RKO (cell line): ENCODE measurements at places on chromosomes 3 and 15.

DNA sequence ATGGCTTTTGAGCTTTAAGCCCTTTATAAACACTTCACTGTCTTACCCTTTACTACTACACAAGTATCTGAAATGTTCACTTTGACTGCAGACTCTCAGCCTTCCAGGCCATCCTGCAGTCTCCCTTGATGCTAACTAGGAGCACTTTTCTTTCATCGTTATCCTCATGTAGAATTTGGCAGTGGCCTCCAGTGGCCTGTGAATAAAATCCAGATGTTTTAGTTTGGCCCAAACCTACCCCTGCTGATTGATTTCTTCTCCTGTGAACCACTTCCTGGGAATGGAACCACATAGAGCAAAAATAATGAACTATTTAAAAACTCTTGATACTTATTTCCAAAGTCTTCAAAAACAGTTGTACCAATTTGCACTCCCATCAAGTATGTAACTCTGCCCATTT lies 271.9 kb downstream of the FEZF2 start:
- DNase-seq: no peak

DNA sequence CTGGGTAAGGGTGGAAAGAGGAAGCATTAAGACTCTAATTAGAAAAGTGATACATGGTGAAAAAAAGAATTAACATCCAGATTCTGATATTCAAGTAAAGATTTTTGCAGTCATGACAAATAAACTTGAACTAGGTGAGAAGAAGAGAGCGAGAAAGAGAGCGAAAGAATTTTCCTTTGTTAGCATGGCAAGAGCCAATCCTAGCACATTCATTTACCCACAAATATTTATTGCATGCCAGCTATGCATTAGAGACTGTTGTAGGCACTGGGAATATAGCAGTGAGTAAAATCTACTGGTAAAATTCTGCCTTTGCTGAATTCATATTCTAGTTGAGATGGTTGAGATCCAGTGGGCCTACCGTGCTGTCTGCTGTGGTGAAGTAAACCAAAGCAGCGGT lies 177.9 kb upstream of the DPH6 start:
- no peak for DNase-seq

DNA sequence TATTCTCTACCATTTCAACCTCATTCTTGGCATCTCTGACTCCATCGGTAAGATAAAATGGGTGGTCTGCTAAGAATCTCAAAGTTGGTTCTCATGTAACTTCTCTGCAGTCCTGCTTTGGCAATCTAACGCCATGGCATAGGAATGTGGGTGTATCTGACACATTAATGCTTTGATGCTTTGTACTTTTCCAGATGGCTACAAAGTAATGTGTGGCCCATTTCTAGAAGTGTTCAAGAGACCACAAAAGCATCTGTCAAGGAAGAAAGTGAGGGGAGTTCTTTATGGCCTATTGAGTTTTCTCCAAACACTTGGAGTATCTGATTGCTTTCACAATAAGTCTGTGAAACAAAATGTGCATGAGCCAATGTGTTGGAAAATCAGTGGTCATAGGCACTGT lies 339.9 kb upstream of the TGFBR2 start:
- no peak for DNase-seq

GRCh38 chr3:20576228-20576627 lies 390.2 kb upstream of the SGO1 start:
- DNase-seq: no peak

GRCh38 chr3:9508781-9509180 lies 44.8 kb downstream of the LHFPL4 start:
- no peak for DNase-seq

DNA sequence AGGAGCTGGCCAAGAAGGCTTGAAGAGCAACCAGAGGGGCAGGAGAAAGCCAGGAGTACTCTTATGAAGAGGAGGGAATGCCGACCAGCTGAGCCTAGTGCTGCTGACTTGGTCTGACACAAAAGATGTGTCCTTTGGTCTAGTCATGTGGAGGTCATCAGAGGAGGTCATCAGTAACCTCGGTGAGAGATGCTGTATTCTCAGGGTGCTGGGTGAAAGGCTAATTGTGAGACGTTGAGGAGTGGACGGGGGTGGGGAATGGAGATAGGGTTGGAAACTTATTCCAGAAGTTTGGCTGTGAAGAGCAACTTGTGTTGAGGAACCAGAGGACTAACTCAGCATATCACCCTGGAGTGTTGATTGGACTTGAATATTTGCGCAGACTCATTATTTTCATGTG lies 5.5 kb downstream of the CRTC3 start:
- DNase-seq: no peak

DNA sequence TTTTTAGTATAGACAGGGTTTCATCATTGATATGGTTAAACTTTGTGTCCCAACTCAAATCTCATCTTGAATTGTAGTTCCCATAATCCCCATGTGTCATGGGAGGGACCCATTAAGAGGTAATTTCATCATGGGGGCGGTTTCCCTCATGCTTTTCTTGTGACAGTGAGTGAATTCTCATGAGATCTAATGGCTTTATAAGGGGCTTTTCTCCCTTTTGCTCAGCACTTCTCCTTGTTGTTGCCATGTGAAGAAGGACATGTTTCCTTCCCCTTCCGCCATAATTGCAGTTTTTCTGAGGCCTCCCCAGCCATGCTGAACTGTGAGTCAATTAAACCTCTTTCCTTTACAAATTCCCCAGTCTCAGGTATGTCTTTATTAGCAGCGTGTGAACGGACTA lies 20.2 kb upstream of the ZNF710 start:
- DNase-seq: no peak

DNA sequence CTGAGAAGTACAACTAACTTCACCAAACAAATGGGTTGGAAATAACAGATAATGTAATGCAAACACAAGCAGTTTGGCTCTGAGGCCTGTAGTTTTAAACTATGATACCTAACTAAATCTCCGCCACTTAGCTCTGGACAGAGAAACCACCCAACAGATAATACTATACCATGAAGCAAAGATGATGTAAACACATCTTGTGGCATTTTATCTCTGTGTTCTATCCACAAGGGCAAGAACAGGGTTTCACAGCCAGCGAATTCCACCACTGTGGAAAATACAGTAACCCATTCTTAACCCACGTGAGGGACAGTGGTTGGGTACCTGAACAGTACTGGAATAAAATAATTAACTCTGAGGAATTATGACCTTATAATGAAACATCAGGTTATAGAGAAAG lies 93.6 kb downstream of the P3H2 start:
- no peak for DNase-seq

DNA sequence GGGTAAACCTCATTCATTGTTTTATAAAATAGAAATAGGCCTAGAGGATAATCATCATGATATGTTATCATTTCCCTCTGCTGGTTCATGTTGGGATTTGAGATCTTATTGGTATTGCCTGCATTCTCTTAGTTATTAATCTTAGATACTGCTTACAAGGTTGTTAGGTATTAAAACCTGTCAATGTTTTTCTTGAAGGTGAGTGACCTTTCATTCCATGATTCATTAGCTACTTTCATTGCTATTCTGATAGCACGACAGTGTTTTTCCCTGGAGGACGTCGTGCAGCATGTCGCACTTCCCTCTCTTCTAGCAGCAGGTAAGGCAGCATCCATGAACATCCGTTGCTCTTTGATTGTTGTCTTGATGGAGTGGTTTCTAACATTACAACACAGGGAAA lies 17.1 kb downstream of the P2RY12 start:
- no peak for DNase-seq

- no peak for DNase-seq
Measured at GRCh38 chr15:75069301-75069925, 46.0 kb downstream of the PPCDC start.

- DNase-seq: no peak
Measured at GRCh38 chr3:152272771-152273242, 4.1 kb downstream of the MBNL1 start.

- no peak for DNase-seq
Measured at GRCh38 chr3:176087066-176087697, 1110.1 kb downstream of the TBL1XR1 start.

DNA sequence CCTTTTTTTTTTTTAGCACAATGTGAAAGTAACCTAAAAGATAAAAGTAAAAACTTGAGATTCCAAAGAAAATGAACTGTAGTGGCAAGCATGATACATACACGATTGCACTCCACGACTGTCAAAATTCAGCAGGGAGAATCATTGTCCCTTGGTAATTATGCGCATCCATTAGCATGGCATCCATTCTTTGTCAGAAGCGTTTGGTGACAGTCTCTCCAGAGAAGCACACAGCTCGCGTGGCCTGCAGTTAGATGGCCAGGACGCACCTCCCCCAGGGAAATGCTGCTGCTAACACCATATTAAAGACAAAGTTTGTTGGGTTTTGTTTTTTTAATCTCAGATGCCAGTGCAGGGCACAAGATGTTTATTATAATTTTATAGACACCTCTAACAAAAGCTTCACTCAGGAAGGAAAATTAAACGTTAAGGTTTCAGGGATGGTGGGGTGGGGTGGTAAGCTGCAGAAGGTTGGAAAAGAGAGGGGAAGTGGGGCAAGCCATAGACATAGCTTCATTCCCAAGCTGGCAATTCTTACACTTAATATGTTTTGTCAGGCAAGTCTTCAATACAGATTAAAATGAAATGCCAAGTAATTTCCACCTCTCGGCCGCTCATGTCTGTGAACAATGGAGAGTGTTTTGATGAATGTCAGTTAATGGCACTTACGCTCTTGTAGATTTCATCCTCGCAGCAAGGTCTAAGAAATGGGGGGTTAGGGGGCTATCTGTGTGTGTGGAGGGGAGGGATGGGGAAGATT lies 142.8 kb upstream of the TOPAZ1 start:
- DNase-seq: no peak

DNA sequence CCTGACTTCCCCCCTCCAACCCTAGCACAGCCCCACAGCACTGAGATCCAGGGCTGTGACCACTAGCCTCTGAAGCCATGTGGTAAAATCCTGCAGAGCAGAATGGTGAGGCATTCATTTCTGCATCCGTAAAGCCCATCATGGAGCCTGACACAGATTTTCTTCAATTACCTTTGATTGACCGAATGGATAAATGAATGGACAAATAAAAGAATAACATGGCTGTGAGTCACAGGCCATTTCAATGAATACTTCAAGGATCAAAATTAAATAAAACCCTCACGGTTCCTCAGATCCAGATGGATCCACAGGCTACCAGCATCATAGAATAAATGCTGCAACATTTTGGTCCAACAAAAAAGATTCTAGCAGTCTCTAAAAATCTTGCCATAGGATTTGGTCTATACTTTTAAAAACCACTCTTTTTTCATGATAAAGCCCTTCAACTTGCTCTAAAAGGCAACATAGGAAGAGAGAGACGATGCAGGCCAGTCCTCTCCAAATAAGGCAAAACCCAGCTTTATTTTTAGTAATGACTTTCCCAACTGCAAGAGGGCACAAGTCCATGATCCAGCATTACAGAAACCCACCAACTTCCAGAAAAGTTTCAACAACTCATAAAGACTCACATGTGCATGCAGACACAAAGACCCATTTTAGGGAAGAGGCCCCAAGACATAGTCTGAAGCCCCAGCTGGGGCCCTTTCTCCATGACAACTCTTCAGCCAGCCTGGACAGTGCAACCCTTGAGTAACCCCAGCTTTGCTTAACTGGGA lies 52.4 kb upstream of the MRPS22 start:
- no peak for DNase-seq

DNA sequence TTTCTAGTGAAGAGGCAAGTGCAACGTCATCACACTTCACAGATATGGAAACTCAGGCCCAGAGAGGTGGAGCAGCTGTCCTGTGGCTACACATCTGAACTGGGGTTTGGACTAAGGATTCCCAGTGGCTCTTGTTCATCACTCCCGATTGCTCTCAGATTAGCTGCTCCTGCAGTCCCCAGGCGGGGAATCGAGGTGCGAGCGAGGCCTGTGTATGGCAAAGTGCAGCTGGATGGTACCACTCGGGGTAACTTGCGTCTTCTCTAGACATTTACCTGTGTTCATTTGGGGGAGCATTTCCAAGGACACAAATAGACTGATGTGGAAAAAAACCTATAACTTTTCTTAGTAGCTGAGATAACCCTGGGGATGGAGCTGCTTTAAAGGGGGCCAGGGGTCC lies 45.9 kb upstream of the TRPM1 start:
- no peak for DNase-seq

DNA sequence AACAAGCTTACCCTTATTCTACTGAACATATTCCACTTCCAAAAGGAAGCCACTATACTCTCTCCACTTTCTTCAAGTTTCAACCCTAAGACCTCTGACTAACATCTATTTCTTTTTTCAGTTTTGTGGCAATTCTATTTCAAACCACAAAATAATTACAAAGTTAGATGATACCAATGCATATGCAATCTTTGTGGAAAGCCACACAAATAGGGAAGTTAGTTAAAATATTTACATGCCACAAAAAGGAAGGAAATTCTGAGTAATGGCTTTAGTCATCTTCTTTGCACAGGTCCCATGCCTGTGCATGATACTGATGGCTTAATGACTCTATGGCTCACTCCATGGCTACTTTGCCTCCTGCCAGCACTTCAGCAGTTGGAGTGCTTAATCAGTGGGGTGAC lies 57.0 kb upstream of the MCTP2 start:
- DNase-seq: peak; percentile 53

GRCh38 chr15:98390946-98391530 lies 257.3 kb upstream of the IGF1R start:
- no peak for DNase-seq

- DNase-seq: no peak
Measured at GRCh38 chr3:132654721-132655120, 4.9 kb downstream of the ACAD11 start.

- no peak for DNase-seq
Measured at GRCh38 chr3:31957106-31957505, 24.0 kb downstream of the OSBPL10 start.

DNA sequence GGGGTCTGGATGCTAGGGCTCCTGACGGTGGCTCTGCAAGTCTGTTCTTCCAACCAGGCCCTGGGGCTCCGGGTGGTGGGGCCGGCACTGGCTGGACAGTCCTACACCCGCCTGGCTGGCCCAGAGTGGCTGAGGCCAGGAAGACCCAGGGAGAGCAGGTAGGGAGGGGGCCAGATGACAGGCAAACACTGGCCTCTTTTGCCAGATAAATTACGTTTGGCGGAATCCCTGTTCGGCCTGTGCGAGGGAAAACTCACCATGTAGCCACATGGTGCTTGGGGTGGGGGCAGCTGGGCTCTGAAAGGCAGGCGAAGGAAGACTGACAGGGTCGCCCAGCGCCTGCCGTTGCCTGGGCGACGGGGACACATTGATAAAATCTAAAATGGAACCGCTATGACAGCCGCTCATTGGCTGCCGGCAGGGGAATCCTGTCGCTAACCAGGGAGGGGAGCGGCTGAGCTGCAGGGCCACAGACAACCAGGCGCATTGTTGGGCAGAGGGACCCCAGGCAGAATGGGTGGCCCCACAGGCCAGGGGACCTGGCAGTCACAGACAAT lies 30.4 kb downstream of the IQSEC1 start:
- no peak for DNase-seq

- no peak for DNase-seq
Measured at GRCh38 chr3:36562945-36563344, 182.6 kb downstream of the STAC start.

GRCh38 chr3:184757022-184757651 lies 45.3 kb upstream of the MAGEF1 start:
- DNase-seq: no peak

GRCh38 chr3:13009132-13009945 lies 63.9 kb downstream of the IQSEC1 start:
- DNase-seq: no peak
